ENCODE measurements at places on chromosomes 5 and 9.

DNA sequence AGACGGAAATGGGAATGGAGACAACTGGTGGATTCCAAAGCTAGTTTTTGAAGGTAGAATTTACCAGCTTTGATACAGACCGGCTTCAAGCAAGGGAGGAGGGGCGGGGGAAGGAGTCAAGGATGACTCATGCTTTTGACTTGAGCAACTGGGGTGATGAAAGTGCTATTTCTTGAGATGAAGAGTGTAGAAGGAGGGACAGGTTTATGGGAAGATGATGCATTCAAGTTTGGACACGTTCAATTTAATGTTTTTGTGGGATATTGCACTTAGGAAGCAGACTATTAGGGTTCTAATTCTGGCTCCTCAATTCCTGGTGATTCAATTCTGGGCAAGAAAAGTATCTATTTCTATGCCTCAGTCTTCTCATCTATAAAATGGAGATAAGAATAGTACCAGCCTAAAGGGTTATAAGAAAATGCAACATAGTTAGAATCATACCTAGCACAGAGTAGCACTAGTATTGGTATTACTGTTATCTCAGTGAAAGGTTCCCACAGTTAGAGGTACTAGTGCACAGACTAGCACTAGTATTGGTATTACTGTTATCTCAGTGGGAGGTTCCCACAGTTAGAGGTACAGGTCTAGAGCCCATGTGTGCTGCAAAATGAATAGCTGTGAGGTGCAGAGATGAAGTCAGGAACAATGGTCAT, 4.6 kb downstream of the NIPAL4 start:
- DNase-seq, result peak; percentile 91

DNA sequence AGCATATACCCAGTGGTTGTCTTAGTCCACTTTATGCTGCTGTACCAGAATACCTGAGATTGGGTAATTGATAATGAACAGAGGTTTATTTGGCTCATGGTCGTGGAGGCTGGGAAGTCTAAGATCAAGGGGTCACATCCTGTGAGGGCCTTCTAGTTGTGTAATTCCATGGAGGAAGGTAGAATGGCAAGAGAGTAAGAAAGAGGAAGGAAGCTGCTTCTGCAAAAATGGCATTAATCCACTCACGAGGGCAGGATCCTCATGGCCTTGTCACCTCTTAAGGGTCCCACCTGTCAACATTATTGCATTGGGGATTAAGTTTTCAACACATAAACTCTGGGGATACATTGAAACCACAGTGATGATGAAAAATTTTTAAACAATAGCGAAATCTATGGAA, 17.0 kb downstream of the BTNL8 start:
- DNase-seq, result no peak

GRCh38 chr5:79560771-79561524, 47.0 kb upstream of the HOMER1 start:
- DNase-seq, result peak; percentile 29

DNA sequence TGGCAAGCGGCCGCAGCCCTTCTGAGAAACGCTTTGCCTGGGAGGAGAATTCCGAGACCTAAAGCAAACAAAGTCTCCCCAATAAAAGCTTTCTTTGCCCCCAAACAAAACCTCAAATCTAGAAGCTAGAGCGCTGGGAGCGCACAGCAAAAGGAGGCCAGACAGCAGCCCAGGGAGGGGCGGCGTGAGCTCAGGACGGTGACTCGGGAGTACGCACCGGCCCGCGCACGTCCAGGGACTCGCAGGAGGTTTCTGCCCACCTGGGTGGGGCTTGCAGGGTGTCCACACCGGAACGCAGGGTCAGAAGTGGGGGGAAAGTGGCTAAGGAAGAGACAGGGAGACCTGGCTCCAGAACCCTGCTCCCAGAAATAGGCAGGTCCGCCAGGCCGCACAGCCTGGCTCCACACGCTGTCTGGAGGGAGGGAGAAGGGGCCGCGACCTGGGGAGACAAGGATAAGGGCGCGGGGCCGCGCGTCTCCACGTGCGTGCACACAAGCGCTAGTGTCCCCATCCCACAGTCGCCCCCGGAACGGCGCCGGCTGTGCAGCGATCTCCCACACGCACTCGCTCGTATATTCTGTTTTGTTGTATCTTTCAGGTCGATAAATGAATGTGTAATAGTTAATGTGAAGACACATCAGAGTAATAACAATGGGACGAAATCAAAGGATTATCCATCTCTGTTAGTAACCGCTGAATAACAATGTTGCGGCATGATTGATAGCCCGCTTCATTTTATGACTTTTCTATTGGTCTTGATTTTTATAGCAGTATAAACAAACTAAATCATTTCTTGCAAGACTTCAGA, 2.3 kb upstream of the OTP start:
- no peak for DNase-seq

DNA sequence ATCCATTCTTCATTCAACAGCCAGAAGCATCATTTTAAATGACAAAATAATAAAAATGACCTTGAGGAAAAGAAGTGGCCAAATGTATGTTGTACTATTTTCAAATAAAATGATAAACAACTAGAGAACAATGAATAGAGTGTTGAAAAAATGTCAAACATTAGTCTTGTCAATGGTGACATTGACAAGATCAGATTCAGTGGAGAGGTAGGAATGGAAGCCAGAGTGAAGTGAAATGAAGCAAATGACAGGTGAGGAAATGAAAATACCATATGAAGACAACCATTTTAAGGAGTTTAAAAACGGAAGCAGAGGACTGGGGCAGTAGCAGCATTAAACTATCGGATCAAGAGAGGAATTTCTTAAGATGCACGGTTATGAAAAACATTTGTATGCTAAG, 38.2 kb upstream of the COX7C start:
- no peak for DNase-seq

GRCh38 chr9:87696641-87697040, 29.3 kb upstream of the CTSL start:
- no peak for DNase-seq

- DNase-seq, result no peak
Observed at GRCh38 chr5:111165058-111165457, 59.1 kb upstream of the CAMK4 start.

- no peak for DNase-seq
Observed at GRCh38 chr9:94967482-94967881, 241.0 kb downstream of the AOPEP start.
